ENCODE measurements at places on chromosomes 1 and 21. TPM values are rescaled to one million over a fixed set of nuclear protein-coding genes. Genes with fewer than 3 reads are reported as not detected.

Gene PGLYRP3
- total RNA-seq, result not detected

Gene KCNE2
- total RNA-seq, result not detected

Gene BLACAT1
- not detected for total RNA-seq

Gene S100A1
- 1.2 TPM for total RNA-seq

Gene IER5
- 2.2 TPM for total RNA-seq

Gene OR2AK2
- total RNA-seq, result not detected

Gene LCE1A
- not detected for total RNA-seq

Gene ZNF648
- 1.5 TPM for total RNA-seq

Gene OR2T29
- not detected for total RNA-seq

Gene ZBED6
- 24.1 TPM for total RNA-seq

Gene LCE1E
- total RNA-seq, result not detected

Gene POGZ
- total RNA-seq, result 27.2 TPM

Gene PDPN
- 0.21 TPM for total RNA-seq

Gene FAM43B
- total RNA-seq, result 0.12 TPM

All from right lobe of liver (tissue), 6 donors.